CD4-positive, alpha-beta T cell treated with Interleukin-21 for 1 hour (primary cell): ENCODE measurements at places on chromosomes 4 and X.

GRCh38 chrX:15619053-15619755 lies 18.4 kb upstream of the ACE2 start:
- DNase-seq = no peak

GRCh38 chr4:39814403-39815185 lies 116.7 kb downstream of the UBE2K start:
- peak; percentile 34 for DNase-seq

DNA sequence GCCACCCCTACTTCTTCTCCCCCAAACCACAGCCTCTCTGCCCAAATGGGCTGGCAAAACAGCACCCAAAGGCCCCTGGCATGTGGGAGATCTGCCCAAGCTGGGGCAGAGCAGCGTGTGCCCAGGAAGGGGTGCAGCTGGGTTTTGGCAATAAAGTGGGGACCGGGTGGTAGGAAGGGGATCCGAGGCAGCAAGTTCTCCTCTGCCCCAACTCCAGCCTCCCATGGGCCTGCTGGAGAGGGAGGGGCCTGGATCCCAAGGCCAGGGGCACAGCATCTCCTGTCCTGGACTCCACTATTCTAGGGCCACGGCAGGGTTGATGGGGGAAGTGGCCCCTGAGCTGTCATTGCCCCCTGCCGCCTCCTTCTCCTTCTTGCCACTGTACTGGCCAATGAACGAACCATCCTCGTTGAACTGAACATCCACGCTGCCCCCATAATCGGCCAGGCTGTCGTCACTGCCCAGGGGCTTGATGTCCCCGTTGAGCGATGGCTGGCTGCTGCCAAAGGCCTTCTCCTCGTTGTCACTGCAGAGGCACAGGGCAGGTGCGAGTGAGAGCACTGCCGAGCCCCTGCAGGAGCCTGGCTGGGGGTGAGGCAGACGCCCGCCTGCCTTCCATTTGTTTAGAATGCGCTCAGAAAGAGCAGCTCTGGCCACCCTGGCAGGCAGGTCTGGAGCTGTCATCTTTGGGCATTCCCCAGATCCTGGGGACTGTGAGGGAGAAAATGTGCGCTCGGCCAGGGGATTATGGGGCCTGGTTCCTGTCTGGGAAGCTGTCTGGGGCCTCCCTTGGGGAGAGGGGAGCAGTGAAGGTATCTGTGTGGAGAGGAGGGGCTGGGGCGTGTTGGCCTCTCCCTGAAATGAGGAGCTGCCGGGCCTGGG lies 23.4 kb downstream of the L1CAM start:
- DNase-seq = no peak

DNA sequence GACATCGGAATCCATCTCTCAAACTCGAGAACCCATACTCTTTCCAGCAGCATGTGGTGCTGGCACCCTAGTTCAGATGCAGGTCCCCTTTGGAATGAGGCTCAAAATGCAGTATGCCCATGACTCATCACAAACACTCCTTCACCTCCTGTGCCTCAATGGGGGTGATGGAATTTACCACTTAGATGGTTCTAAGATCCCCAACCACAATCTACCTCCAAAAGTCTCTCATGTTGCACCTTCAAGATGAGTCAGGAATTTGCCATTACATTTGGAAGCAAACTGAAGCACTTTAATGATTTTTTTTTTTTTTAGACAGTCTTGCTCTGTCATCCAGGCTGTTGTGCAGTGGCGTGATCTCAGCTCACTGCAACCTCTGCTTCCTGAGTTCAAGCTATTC lies 8.5 kb upstream of the MID1 start:
- no peak for DNase-seq

GRCh38 chrX:136747003-136747986 lies 33.4 kb downstream of the ARHGEF6 start:
- no peak for DNase-seq

DNA sequence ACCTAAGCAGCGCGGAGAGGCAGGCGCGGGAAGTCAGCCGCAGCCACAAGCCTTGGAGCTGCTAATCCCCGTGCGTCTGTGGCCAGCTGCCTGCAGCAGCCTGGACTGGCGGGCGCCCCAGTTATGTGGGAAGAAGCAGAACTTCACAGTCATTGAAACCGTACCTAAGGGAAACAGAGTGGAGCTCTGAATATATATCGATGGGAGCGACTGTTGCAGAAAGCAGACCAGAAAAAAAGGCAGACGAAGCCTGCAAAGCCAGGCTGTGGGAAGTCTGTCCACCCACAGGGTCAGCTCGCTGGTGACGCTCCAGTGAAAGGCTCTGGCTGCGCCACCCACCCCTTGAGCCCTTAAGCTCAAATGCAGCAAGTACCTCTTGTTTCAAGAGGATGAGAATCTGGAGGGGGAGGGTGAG lies 24.7 kb downstream of the KCNE5 start:
- no peak for DNase-seq

- no peak for DNase-seq
Measured at GRCh38 chr4:150906987-150907633, 108.0 kb downstream of the LRBA start.

GRCh38 chrX:40996886-40997530 lies 88.2 kb upstream of the USP9X start:
- DNase-seq = peak; percentile 2

- no peak for DNase-seq
Measured at GRCh38 chr4:83865417-83866150, 329.7 kb downstream of the GPAT3 start.

DNA sequence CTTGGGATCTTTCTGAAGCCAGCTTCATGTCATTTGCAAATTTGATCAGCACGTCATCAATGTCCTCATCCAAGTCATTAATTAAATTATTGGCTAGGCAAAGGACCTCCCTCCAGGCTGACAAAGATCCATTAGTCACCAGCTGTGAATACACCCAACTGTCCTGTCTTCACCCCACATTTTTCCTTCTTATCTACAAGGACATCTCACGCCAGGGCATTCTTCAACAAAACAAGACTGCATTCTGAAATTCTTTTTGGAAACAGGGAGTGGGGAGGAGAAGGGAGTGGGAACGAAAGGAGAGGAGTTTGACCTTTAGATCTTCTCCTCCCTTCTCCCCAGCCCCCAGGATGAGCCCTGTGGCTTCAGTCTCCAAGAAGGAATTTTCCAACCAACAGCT lies 32.7 kb downstream of the NLGN3 start:
- no peak for DNase-seq

DNA sequence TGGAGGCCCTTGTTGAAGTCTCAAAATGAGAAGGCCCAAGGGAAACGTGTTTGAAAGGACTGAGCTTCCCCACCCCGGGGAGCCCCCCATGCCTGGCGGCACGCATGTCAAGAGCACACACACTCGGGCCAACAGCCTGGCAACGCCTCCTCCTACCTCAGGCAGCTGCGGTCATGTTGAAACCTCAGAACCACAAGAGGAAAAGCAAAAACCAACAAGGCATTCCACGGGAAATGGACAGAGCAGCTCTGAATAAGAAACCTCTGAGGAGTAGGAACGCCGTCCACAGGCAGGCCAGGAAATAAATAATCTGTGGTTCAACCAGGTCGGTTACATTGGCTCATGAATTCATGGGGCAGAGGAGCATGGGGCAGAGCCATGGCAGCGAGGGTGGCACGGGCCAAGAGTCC lies 95.7 kb upstream of the AFAP1 start:
- DNase-seq = peak; percentile 5
